Dermis microvascular lymphatic vessel endothelial cell (primary cell): ENCODE measurements at places on chromosomes 3 and 15.

- no peak for DNase-seq
Measured at GRCh38 chr15:74451861-74452835, 8.8 kb downstream of the UBL7 start.

- no peak for DNase-seq
Measured at GRCh38 chr3:52041118-52041731, 15.1 kb downstream of the DUSP7 start.

- DNase-seq, result peak; percentile 77
Measured at GRCh38 chr3:45760878-45761711, 35.2 kb downstream of the SLC6A20 start.

DNA sequence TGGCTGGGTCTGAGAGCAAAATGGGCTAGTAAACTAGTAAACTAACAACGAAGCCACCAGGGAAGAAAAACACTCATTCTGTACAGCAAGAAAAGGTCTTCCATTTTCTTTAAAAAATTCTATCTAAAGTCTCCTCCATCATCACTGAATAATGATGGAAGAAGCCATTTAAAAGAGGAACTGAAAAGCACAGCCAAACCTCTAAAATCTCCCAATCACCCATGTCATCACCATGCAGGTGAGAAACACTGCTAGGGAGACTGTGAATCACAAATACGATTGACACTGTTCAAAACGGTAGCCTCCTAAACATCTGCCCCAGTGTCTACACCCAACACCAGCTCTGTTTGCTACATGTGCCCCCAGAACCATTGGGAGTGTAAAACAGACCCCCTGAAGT, 140.4 kb downstream of the RORA start:
- DNase-seq, result no peak

DNA sequence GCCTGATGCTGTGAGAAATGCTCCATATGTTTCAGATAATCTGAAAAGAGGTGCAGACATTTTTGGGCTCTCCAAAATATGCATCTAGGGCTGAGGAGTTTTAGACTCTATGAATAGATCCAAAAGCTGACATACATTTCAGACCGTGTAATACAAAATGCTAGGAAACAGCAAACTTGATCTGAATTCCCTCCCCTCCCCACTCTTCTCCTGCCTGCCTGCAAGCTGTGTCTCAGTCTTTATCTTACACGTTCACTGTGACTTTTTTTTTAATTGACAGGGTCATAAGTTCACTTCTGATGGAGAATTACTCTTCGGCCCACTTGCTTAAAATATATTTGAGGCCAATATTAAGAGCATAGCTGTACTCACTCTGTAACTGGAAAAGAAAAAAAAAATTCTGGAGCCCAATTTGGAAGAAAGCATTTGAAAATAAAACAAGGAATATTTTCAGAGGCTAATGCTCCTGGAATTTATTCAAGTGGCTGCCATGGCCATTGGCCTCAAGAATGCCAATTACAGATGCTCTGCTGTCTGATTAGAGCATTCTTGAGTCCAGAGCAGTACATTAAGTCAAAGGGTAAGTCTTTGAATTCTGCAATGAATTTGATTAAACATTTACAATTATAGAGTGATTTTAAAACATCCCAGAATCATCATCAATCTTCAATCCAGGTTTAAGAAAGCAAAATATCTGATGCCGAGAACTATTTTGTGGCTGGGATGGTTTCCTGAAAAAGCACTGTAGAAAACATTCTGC, 146.2 kb upstream of the SEMA6D start:
- no peak for DNase-seq

DNA sequence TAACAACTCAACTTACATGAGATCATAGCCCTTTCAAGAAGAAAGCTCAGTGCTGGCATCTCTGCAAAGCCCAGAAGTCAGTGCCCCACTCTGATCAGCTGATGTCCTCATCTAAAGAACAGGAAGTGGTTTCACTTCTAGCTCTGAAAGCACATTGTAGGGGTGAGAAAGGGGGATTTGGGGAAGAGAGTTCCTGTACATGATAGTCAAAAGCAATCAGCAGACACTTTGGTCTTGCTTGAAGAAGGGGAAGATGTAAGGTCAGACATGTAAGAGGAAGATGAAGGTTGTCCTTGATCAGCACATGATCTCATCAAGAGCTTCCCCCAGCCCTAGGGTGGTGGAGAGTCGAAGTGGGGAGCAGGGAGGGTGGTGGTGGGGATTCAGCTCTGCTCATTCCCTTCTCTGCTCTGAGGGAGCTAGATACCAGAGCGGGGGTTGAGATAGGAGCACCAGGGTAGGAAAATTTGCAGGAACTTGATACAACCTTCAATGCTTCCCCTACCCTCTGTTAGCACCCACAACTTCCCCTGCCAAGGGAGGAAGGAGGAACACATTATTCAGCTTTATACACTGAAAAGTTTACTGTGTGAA, 76.4 kb upstream of the ETV5 start:
- no peak for DNase-seq

- no peak for DNase-seq
Measured at GRCh38 chr3:106588739-106589138, 719.9 kb upstream of the CBLB start.

DNA sequence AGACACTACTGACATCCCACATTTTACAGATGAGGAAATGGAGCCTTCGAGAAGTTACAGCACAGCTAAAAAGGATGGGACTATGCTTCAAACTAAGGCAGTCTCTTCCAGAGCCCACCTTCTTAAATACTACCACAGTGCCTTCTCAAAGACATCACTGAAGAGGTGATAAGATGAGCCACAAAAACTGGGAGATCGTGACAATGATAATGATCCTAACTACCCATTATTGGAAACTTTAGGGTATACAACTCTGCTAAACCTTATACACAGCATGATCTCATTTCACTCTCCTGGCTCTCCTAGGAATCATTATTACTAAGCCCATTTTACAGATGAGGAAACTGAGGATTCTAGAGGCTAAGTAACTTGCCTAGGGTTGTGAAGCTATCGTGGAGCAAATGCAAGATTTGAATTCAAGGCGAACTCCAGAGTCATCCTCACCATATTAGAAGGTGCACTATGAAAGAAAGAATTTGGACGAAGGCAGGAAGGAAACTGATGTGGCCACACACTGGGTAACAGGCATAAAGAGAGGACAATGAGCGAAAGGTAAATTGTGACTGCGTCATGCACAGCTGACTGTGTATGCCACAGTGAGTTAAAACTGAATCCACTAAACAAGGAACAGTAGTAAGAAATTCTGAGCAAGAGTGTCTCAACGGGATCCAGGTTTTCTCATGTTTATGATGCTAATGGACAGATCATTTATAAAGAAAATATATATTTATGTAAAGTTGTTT, 55.4 kb downstream of the SUCLG2 start:
- DNase-seq, result no peak

GRCh38 chr15:50764461-50765194, 878 bp downstream of the SPPL2A start:
- peak; percentile 29 for DNase-seq

DNA sequence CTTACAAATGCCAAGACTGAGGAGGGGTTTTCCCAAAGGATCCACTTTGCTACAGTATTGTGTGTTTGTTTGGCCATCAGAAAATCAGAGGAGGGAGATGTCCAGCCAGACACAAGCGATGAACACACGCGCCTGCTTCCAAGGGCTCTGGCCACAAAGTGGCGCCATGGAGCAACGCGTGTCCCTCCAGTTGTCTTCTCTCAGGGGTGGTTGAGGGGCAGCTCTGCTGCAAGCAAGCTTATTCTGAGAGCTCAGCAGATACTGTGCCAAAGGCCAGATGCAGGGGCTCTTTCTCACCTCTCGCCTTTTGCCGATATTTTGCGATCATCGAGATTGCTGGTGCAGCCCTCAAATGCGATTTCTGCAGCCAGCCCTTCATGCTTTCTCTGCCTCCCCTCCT, 88.9 kb upstream of the OSBPL11 start:
- DNase-seq, result no peak

DNA sequence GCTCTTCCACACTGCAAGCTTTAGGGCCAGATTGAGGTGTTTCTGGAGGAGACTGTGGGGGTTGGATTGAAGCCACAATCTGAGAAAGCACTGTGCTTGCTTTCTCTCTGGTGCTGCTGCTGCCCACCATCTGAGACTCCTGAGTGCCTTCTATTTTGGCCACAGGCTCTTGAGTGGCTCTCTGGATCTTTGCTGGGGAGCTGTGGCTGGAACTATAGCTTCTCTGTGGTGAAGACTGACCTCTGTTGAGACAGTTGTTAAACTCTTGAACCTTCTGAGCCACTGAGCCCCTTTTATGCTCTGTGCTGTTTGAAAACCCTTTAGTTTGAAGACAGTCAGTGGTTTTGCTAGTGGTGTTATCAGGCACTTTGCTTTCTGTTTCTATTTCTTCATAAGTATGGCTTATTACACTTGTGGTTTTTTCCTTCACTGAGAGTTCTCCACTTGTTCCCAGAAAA, 108.7 kb upstream of the TSPAN3 start:
- DNase-seq, result no peak

DNA sequence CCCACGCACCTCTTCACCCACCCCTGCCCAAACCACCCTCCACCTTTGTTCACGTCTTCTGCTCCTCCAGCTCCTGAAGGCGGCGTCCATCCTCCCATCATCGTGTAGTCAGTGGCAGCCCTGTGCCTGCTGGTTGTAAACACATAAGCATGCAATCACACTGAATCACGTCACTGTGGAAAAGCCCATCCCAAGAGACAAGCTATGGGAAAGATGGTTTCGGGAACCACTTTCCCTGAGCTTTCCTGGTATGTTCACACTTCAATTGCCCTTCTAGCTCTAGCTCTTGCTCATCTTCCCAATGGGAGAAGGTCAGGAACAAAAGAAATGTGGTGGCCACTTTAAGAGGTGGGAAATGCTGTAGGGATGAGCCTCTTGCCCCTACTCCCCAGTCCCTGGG, 14.4 kb upstream of the GOLGA8J start:
- DNase-seq, result no peak

DNA sequence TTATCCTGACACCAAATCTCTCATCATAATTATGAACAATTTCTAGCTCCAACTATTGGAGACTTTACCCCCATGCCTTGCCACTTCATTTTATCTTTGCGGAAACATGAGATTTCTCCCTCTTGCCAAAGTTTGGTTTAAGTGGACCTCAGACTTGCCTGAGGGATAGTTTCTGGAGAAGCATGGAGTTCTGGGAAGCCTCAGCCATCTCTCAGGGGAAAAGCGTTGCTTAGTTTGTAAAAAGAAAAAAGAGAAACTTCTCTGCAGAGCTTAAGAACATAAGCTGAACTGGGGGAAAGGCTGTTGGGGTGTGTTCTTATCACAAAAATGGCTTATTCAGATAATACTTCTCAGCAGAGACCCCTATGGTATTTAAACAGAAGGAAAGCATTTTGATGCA, 347.4 kb upstream of the ADAMTS9 start:
- DNase-seq, result no peak
